Stimulated activated CD4-positive, alpha-beta T cell treated with anti-CD3 and anti-CD28 coated beads, Interleukin-1b, Interleukin-23, amount 100 ng/mL, for 1 hour (primary cell): ENCODE measurements at places on chromosomes 13 and 19.

DNA sequence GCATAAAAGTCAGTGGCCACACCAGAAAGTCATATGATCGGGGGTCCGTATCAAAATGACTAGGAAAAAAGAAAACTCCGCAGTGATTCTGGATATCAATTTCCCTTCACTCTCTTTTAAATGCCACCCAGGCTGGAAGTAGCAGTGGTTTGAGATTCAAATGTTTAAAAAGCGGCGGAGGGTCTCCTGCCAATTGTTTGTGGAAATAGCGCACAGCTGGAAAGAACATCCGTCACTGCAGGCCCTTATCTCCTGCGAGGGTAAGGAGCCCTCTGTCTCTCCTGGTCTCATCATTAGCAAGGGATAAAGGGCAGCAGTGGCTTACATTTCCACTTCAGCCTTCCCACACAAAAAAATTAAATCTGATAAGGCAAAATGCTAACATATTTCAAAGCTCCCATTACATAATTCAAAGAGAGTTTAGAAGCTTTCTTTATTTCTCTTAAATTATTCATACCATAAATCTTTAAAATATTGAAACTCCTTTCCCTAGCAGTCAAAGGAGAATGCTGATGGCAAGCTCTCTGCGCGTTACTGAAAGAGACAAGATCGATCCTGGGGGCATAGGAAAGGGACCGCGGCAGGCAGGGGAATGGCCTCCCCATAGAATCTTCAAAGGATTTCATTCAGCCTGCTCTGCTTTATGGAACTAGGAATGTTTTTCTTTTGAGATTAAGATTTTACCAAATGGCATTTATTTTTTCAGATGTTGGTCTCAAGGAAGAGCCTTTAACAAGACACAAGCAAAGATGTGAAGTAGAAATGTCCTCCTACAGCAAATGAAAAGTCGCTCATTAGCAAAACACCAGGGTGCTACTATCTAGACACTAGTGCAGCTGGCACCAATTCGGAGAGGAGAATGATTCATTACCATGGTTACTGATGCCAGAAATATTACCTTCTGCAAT lies 35.0 kb downstream of the AMER2 start:
- no peak for DNase-seq

GRCh38 chr19:17058236-17058635 lies 17.0 kb downstream of the HAUS8 start:
- DNase-seq = no peak

DNA sequence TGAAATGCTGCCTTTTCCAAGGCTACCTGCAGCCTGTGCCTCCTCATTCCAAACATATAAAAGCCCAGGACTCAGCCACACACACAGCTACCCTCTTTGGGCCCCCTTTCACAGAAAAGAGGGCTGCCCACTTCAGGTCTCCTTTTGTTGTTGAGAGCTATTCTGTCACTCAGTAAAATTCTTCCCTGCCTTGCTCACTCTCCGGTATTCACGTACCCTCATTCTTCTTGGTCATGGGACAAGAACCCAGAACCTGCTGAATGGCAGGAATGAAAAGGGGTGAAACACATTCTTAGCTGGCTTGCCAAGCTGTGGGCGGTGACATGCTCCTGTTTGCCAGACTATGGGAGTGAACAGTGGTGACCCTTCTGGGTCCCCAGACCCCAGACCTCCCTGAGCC lies 338.0 kb upstream of the ATXN8OS start:
- no peak for DNase-seq

- no peak for DNase-seq
These were observed 91.6 kb upstream of the SIAH3 start for GRCh38 chr13:45943120-45943519.

GRCh38 chr13:75481176-75482069 lies 546 bp downstream of the TBC1D4 start:
- no peak for DNase-seq

GRCh38 chr13:23810685-23811240 lies 78.4 kb downstream of the MIPEP start:
- no peak for DNase-seq

GRCh38 chr19:14081797-14082674 lies 3.5 kb downstream of the C19orf67 start:
- DNase-seq = no peak

GRCh38 chr13:41673640-41674039 lies 216.3 kb downstream of the RGCC start:
- no peak for DNase-seq

GRCh38 chr13:44147648-44148047 lies 226.0 kb upstream of the SERP2 start:
- DNase-seq = no peak

GRCh38 chr19:45467456-45468158 lies at the start of gene FOSB:
FOSB (plus strand) TSS chr19:45467996; CDS start chr19:45468587, 591 bp downstream.
- peak; percentile 92 for DNase-seq

DNA sequence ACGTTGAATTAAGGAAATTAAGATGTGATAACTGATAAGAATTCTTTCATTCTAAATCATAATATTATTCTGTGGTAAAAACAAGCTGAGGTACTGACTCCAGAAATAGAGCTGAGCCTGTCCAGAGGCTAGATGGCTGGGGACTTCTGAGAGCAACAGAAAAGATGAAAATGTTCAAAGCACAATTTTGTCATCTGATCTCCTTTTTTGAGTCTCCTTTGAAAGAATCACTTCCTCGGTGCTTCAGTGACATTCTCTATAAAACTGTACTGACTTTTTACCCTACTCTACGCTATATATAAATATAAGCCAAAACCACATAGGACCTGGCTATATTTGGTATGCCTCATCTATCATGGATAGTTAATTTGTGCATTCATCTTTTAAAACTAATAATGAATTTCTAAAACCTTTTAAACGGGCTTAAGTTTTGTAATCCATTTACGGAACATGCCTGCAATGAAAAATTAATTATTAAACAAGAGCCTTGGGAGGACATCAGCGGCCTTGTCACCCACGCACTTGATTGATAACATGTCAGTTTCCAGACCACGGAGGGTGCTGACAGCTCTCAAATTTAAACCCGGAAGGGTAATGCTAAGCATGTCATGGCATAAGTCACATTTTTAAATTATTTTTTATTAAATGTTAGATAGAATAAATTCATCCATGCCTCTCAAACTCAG lies 235.5 kb downstream of the PCDH9 start:
- no peak for DNase-seq

DNA sequence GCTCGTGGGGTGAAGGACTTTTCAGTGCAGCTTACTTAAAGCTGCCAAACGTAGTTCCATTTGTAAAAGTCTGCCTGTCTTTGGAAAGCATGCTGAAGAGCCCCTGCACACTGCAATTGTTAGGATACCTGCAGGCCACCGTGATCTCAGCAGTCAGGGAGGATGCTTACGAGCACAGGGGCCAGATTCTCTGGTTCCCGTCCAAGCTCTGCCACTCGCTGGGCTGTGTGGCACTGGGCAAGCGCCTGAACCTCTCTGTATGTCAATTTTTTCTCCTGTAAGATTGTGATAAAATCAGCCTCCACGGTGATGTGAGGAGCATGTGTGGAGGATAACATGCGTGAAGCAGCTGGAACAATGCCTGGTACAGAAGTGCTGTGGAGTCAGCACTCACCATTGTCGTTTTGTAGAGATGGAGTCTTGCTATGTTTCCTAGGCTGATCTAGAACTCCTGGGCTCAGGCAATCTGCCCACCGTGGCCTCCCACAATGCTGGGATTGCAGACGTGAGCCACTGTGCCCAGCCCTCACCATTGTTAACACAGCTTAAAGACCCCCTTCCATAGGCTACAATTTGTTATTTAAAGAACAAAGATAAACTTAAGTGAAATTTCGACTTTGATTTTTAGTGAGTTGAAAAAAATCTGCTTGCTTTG lies 3.5 kb downstream of the ADPRHL1 start:
- no peak for DNase-seq

DNA sequence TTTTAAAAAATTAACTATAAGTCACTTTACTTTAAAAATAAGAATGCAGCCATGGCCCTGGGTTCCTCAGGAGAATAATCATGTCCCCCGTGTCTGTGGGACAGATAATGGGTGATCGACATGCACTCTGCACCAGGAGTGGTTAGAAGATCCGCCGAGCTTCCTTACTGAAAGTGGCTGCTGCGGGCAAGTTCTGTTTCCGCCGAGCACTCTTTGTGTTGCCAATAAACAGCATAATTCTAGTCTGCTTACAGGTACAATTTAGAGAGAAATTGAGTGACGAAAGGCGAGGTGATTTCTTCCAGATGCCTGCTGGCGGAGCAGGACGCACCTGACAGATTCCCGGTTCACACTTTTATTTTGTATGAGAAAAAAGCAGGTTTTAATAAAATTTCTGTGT lies 139.0 kb downstream of the SOX1 start:
- no peak for DNase-seq

DNA sequence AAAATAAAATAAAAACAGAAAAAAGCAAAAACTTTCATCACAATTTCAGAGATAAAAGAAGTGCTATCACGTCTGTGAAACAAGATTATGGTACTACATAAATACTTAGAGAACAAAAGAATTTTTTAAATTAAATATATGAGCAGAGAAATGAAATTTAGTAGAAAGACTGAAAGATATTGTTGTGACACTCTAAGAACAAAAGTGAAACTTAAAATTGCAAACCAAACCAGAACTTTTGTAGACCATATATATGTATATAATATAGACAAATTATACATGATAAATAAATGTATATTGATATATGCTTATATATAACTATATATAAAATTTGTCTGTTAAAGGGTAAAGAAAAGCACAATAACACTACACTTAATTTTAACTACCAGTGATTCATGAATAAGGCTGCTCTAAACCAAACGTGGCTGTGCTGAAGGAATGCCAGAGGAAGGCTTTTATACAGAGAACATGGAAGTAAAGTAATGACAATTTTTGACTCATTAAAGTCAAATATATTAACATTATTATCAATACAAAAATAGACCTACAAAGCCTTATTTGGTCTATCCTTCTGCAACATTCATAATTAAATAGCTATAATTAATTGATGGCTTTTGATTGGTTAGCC lies 1516.7 kb upstream of the PCDH20 start:
- DNase-seq = no peak

- no peak for DNase-seq
These were observed 595 bp upstream of the GPR183 start for GRCh38 chr13:99307648-99308339.

DNA sequence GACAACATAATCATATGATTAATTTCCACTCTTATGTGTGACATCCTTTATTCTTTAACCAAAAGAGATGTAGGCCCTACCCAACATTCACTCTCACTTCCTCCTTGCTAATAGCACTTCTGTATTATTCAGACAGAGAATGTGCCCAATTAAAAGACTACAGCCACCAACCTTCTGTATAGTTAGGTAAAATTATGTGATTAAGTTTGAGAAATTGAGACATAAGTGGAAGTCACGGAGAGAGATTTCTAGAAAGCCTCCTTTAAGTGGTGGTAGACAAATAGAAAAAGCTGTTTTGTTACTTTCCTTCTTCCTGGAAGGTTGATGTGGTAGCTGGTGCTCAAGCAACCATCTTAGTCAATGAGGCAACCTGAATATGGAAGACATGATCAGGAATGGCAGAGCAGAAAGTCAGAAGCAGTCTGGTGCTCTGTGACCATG lies 14.8 kb downstream of the EPSTI1 start:
- DNase-seq = no peak

DNA sequence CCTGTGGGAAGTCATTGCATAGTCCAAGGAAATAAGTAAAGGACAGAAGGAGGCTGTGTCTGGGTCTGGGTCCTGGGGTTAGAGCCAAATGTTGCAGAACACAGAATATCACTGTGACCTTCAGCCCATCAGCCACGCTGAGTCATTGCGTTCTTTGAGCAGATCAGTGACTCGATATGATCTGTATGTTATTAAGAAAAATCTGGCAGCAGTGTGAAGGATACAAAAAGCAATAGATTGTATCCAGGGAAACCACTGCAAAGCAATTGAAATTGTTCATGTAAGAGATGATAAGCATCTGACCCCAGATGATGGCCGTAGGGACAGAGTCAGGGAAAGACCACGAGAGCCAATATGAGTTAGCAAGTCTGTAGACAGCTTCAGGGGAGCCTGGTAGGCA lies 1575.1 kb upstream of the SLC10A2 start:
- DNase-seq = no peak

- DNase-seq = no peak
These were observed 84.4 kb downstream of the DNAJC15 start for GRCh38 chr13:43107780-43108179.

- no peak for DNase-seq
These were observed 6.5 kb downstream of the SOX1 start for GRCh38 chr13:112073245-112074138.

- DNase-seq = no peak
These were observed 63.0 kb upstream of the TPM4 start for GRCh38 chr19:16013181-16013850.

- no peak for DNase-seq
These were observed 10.2 kb upstream of the DCUN1D2 start for GRCh38 chr13:113500530-113501265.

DNA sequence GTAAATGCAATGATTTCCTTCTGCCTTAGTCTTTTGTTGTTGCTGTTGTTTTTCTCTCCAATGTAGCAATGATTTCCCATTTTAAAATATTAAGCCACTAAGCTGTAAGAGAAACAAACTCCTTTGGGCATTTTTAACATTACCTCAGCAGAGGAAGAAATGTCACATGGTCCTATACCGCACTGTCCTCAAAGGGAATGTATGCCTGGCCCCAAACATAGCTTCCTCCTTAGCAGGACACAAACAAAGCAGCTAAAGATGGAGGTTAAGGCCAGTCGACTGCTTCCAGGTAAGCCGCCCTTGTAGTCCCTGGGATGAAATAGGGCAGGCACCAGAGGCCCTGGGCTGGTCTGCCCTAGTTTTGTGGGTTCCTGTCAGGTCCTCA lies 249.0 kb downstream of the TSHZ3 start:
- DNase-seq = no peak

DNA sequence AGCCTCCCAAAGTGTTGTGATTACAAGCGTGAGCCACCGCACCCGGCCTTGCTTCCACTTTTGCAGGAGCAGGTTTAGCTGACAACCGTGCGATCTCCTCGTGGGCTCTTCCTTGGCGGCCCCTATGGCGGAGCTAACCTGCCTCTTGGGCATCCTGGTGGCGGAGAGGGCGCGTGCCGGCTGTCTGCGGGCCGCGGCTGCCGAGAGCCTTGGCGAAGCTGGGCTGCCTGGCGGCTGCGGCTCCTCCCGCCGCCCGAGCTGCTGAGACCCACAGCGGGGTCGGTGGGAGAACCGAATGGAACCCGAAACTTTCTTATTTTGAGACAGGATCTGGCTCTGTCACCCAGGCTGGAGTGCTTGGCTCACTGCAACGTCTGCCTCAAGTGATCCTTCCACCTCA lies 55.7 kb downstream of the NLRP12 start:
- no peak for DNase-seq

GRCh38 chr19:2239771-2240770 lies 3.4 kb downstream of the SF3A2 start:
- DNase-seq = no peak

DNA sequence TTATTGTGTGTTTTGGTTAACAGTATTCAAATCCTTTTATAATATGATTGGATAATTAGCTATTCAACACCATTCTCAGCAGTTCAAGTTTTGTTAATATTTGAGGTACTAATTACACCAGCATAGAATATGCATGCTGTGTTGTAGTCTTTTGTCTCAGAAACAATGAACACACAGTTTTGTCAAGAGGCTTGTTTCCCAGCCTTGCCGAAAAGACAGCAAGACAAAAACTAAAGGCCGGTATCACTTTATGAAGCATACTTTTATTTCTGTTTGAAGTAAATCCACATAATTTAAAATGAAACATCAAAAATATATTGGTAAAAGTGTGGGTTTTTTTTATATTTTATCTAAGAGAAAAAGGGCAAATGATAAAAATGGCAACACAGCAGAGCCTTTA lies 7.5 kb downstream of the GPR180 start:
- DNase-seq = no peak
